ENCODE measurements at places on chromosomes 7 and 10. TPM values are rescaled to one million over a fixed set of nuclear protein-coding genes. Genes with fewer than 3 reads are reported as not detected.

DNA sequence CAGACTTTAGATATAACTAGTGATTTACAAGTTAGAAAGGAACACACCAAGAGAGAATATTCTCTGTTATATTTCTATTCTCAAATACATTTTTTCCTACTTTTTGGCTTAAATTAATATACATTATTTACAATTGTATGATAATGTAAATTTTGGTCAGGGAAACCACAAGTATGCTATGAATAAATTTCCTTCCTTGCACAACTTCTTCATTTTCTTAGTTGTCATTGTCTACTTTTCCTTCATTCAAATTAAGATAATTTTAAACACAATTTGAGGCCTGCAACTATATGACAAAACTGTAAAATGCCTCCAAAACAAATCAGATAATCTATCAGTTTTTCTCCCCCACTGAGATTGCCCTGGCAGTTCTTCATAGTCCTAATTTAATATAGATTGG is 131.3 kb downstream of the CDK14 start:
- peak overlapping the region; percentile 30 for H3K27ac ChIP-seq
- no peaks in the 10 kb centered on the region for H3K36me3 ChIP-seq
- DNase-seq = no peak
- no peak overlapping the region for H3K4me3 ChIP-seq
- H3K4me1 ChIP-seq = peaks cover 23% of the 10 kb centered on the region

- no peaks in the 10 kb centered on the region for H3K4me1 ChIP-seq
- no peaks in the 10 kb centered on the region for H3K36me3 ChIP-seq
- no peak overlapping the region for H3K27ac ChIP-seq
- DNase-seq = no peak
- H3K4me3 ChIP-seq = no peak overlapping the region
These were observed 171.8 kb upstream of the GPR26 start for GRCh38 chr10:123494301-123494808.

GRCh38 chr7:50412973-50413372 is 37.2 kb downstream of the FIGNL1 start:
- no peaks in the 10 kb centered on the region for H3K4me1 ChIP-seq
- no peaks in the 10 kb centered on the region for H3K27me3 ChIP-seq
- no peak overlapping the region for H3K4me3 ChIP-seq
- no peak overlapping the region for H3K27ac ChIP-seq

DNA sequence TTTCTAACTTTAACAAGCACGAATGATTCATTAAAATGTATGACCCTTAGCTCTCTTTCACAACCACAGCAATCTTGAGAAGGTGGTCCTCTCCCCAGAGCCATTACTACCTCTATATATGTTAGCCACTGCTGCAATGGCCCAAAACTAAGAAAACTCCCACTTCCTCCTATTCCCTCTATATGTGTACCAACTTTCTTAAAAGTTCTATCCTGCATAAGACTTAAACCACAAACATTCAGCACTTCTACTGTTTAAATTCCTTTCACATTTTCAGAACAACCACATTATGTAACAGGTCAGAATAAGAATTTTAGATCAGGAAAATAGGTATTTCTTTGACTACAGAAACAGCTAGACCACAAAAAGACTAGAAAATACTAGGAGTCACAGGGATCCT is 36.2 kb downstream of the WASL start:
- H3K36me3 ChIP-seq = no peaks in the 10 kb centered on the region
- H3K4me1 ChIP-seq = peaks cover 23% of the 10 kb centered on the region
- no peaks in the 10 kb centered on the region for H3K27me3 ChIP-seq
- DNase-seq = no peak
- H3K4me3 ChIP-seq = no peak overlapping the region

Gene CACNB2
- 0.98 TPM for total RNA-seq

GRCh38 chr10:77565590-77566023 is 72.0 kb downstream of the KCNMA1 start:
- H3K36me3 ChIP-seq = no peaks in the 10 kb centered on the region
- DNase-seq = no peak
- peaks cover 13% of the 10 kb centered on the region for H3K4me1 ChIP-seq
- H3K4me3 ChIP-seq = no peak overlapping the region
- no peaks in the 10 kb centered on the region for H3K27me3 ChIP-seq

DNA sequence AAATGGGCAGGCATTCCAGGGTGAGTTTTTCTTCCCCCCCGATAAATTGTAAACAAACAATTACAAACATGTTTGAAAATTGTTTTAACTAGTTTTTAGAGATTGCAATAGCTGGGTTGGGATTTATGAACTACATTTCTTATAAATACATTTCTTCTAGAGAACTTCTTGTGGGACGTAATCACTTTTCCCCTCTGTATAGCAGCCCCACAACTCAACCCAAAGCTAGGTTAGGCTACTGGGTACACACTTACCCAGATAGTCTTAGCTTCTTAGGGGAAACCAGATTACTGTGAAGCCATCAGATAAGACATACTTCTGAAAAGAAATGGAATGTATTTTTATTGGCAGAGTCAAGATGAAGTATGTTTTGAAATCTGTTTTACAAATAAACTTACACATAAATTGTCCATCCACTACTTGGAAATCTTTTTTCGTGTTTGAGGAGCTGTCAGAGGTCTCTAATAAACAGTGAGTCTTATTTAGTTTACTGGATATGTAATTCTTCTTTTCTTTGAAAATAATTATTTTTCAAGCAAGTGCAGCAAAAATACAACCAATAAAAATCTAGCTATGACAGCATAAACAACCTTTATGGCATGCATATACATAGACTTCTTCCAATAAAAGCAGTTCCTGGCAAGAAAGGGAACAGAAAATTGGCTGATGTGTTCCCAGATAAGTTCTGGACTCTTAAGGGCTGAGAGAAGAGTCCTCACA is 8.0 kb upstream of the GLRX3 start:
- H3K4me3 ChIP-seq = no peak overlapping the region
- H3K36me3 ChIP-seq = no peaks in the 10 kb centered on the region
- no peak overlapping the region for H3K27ac ChIP-seq
- H3K27me3 ChIP-seq = no peaks in the 10 kb centered on the region

- peaks cover 1% of the 10 kb centered on the region for H3K36me3 ChIP-seq
- peak overlapping the region; percentile 0 for H3K4me3 ChIP-seq
- H3K4me1 ChIP-seq = peaks cover 76% of the 10 kb centered on the region
- peak; percentile 96 for DNase-seq
These were observed 25.9 kb upstream of the RNF32 start for GRCh38 chr7:156614434-156615264.

DNA sequence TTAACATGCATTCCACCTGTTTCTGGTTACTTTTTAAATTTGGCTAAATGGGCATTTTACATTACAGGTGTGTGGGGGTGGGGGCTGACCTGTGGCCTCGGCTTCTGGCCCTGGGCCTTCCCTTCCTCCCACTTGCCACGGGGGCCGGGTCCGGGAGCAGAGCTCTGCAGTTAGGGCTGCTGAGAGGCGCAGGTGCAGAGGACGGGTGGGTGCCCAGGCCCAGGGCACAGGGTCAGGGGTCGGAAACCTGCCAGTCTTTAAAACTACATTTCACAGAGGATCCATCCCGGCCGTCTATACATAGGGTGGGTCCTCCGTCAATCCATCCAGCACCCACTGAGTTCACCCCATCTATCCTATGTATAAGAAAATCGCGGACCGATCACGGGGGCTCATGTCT is 106.5 kb upstream of the INSIG1 start:
- no peak for DNase-seq
- no peak overlapping the region for H3K27ac ChIP-seq
- H3K4me3 ChIP-seq = no peak overlapping the region
- H3K4me1 ChIP-seq = no peaks in the 10 kb centered on the region

DNA sequence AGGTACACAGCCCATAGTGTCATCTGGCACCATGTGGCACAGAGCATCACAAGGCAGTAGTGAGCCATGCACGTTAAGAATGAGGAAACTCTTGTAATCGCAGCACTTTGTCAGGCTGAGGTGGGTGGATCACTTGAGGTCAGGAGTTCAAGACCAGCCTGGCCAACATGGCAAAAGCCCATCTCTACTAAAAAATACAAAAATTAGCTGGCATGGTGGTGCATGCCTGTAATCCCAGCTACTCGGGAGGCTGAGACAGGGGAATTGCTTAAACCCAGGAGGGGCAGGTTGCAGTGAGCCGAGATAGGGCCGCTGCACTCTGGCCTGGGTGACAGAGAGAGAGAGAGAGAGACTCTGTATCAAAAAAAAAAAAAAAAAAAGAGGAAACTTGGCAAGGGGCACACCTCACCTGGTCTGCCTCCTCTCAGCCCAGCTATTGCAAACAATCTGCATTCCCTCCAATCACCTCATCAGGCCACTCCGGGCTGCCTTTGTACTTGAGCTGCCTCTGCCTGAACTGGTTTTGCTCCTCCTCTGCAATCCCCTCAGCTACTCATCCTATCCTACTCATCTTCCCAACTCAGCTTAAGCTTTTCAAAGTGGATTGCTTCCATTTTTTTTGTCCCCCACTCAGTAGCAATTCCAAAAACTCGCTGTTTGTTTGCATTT is 46.0 kb upstream of the OPTN start:
- H3K27ac ChIP-seq = no peak overlapping the region
- no peak for DNase-seq
- no peaks in the 10 kb centered on the region for H3K4me1 ChIP-seq
- H3K36me3 ChIP-seq = no peaks in the 10 kb centered on the region

- no peaks in the 10 kb centered on the region for H3K27me3 ChIP-seq
- H3K4me3 ChIP-seq = no peak overlapping the region
- H3K27ac ChIP-seq = no peak overlapping the region
- H3K4me1 ChIP-seq = no peaks in the 10 kb centered on the region
- H3K36me3 ChIP-seq = no peaks in the 10 kb centered on the region
- peak; percentile 46 for DNase-seq
These were observed 41.3 kb upstream of the SRPK2 start for GRCh38 chr7:105429746-105430612.

DNA sequence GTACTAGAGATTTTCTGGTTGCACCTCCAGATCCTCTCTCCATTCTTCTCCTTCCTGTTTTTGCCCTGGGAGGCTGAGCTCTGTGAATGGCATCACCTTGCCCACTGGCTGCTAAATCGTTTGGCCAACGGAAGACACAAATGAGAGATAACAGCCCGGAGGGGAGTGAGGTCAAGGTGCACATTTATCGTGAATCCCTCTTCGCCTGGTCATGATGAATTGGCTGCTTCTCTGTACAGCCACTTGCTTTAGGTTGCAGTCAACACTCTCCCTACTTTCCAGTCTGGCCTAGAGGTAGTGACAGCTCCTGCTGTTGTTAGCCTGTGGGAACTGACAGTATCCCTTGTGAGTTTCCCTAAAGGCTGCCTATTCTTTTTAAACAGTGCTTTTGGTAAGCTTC is 85.4 kb upstream of the CHCHD3 start:
- H3K27me3 ChIP-seq = no peaks in the 10 kb centered on the region
- no peaks in the 10 kb centered on the region for H3K36me3 ChIP-seq

GRCh38 chr7:157977717-157978496 is 609.7 kb downstream of the PTPRN2 start:
- no peak for DNase-seq
- no peak overlapping the region for H3K4me3 ChIP-seq
- H3K27ac ChIP-seq = no peak overlapping the region
- no peaks in the 10 kb centered on the region for H3K4me1 ChIP-seq
- H3K36me3 ChIP-seq = no peaks in the 10 kb centered on the region

- H3K27ac ChIP-seq = no peak overlapping the region
- no peak for DNase-seq
- H3K4me3 ChIP-seq = no peak overlapping the region
- no peaks in the 10 kb centered on the region for H3K27me3 ChIP-seq
- no peaks in the 10 kb centered on the region for H3K4me1 ChIP-seq
These were observed 119.7 kb upstream of the SORCS1 start for GRCh38 chr10:107284187-107284586.

DNA sequence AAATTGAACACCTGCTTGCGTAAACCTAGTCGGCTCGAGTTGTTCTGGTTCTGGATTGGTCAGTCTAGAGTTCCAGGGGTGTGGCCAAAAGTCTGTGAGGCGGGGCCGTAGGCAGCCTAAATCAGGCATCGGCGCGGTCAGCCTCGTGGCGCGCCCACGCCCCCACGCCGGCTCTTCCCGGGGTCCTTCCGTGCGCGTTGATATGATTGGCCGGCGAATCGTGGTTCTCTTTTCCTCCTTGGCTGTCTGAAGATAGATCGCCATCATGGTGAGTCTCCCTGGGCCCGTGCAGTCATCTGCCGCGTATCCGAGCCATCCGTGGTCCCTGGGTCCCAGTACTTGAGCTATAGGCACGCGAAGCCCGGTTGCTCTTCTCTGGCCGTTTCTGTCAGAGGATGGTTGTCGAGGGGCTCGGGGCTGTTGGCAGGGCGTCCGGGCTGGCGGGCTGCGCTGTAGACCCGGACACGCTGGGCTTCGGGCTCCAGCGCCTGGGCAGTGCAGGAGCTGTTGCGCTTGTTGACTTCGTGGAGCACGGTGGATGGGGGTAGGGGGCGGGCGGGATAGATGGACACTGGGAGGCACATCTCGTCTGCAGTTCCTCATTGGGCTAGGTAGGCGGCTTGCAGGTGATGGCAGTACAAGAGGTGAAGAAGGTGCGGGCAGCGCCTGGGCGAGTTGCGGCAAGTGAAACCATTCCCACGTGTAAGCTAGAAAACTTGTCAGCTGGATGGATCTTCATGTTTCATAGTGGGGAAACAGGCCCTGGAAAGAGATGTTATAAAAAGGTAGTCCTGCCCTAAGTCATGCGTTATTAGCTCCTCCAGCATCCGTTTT is at the start of gene RPS24:
RPS24 (plus strand) TSS at position 227 of the 834 bp plus-strand sequence; CDS start at position 266, 39 bp downstream.
- H3K4me3 ChIP-seq = peak within 1 kb of the TSS; percentile 65
- peak within 1 kb of the TSS; percentile 91 for H3K27ac ChIP-seq
- H3K36me3 ChIP-seq = peaks cover 10% of the 10 kb centered on the region
- no peaks in the 10 kb centered on the region for H3K27me3 ChIP-seq
- peak; percentile 97 for DNase-seq

All from Caco-2 (cell line).